ENCODE measurements at places on chromosomes 12 and 14. TPM values are rescaled to one million over a fixed set of nuclear protein-coding genes. Genes with fewer than 3 reads are reported as not detected.

Gene TAS2R14
- total RNA-seq = 8.5 TPM

Gene MYF6
- total RNA-seq = not detected

DNA sequence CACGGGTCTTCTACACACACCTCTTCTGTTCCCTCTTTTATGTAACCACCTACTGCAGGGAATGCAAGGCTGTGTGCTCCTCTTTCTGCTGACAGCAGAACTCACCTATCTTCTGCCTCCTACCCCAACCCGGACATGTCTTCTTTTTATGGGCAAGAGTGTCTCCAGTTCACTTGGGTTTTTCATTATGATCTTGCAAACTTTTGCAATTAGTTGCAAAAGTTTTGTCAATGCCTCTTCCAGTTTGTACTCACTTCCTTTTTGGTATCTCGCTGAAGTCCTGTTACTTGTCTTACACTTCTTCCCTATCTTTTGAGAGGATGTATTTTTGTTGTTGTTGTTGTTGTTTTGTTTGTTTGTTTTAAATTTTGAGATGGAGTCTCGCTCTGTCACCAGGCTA lies 50.6 kb downstream of the DRAM1 start:
- H3K4me1 ChIP-seq = no peaks in the 10 kb centered on the region
- peak overlapping the region; percentile 6 for H3K27ac ChIP-seq
- no peak overlapping the region for H3K4me3 ChIP-seq
- no peak for DNase-seq

GRCh38 chr14:104323551-104324175 lies 185.3 kb downstream of the KIF26A start:
- no peaks in the 10 kb centered on the region for H3K36me3 ChIP-seq
- no peaks in the 10 kb centered on the region for H3K4me1 ChIP-seq
- H3K27ac ChIP-seq = no peak overlapping the region
- no peak for DNase-seq

DNA sequence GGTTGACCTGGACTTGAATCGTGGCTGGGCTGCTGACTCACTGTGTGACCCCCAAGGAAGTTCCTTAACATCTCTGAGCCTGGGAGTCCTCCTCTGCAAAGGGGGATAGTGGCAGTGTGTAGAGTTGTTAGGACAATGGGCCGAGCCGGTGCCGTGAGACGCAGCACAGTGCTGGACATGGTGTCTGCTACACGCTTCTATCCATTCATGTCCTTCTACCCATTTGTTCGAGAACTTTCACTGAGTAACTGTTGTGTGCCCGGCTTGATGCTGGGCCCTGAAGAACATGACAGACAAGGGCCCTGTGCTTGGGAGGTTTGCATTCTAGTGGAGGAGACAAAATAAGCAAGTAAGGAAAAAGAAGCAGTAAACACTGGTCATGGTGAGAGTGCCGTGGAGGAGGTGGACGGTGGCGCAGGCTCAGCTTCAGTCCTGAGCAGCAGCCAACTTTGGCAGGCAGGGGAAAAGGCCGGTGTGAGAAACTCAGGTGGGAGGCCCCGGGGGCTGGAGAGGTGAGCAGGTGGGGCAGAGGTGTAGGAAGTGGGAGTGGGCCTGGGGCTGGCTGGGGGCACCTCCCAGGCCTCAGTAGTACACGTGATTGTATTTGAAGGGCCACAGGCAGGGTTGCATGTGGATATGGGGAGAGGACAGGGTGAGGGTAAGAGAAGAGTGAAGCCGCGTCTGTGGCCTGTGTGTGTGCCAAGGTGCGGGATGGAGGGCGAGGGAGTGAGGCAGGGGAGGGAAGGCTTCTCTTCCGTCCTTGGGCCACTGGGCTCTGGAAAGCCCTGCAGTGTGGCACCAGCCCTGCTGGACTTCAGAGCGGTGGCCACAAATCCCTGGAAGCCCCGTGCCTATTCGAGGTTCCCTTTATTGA lies 13.8 kb downstream of the VASH1 start:
- no peak overlapping the region for H3K4me3 ChIP-seq
- H3K27me3 ChIP-seq = no peaks in the 10 kb centered on the region
- no peaks in the 10 kb centered on the region for H3K36me3 ChIP-seq
- H3K4me1 ChIP-seq = peaks cover 3% of the 10 kb centered on the region
- DNase-seq = no peak
- peak overlapping the region; percentile 90 for H3K27ac ChIP-seq

Data from uterus (tissue), 4 donors.